ENCODE measurements at places on chromosomes 13 and 19. TPM values are rescaled to one million over a fixed set of nuclear protein-coding genes. Genes with fewer than 3 reads are reported as not detected.

- DNase-seq, result no peak
These were observed 89.3 kb downstream of the KL start for GRCh38 chr13:33105387-33106005.

Gene TUBA3C
- not detected for total RNA-seq

GRCh38 chr19:13986348-13986904, 19.7 kb downstream of the RFX1 start:
- no peak for DNase-seq

Gene PSG1
- not detected for total RNA-seq

Gene EFNA2
- 12.2 TPM for total RNA-seq

Measured in HCT116 (cell line).